Mucosa of gallbladder (tissue), 1 donor: ENCODE measurements at places on chromosomes 4 and X. TPM values are rescaled to one million over a fixed set of nuclear protein-coding genes. Genes with fewer than 3 reads are reported as not detected.

Gene NEUROG2
- total RNA-seq = not detected

Gene C4orf51
- not detected for total RNA-seq

Gene IDUA
- 93.0 TPM for total RNA-seq

Gene NLRP2B
- not detected for total RNA-seq
